Adipocyte (in vitro differentiated cells): ENCODE measurements at places on chromosomes 2 and 18.

- DNase-seq, result peak; percentile 45
Observed at GRCh38 chr2:54657664-54658083, 65.8 kb upstream of the EML6 start.

GRCh38 chr18:48968412-48969215 is 17.8 kb upstream of the SMAD7 start:
- no peak for DNase-seq

DNA sequence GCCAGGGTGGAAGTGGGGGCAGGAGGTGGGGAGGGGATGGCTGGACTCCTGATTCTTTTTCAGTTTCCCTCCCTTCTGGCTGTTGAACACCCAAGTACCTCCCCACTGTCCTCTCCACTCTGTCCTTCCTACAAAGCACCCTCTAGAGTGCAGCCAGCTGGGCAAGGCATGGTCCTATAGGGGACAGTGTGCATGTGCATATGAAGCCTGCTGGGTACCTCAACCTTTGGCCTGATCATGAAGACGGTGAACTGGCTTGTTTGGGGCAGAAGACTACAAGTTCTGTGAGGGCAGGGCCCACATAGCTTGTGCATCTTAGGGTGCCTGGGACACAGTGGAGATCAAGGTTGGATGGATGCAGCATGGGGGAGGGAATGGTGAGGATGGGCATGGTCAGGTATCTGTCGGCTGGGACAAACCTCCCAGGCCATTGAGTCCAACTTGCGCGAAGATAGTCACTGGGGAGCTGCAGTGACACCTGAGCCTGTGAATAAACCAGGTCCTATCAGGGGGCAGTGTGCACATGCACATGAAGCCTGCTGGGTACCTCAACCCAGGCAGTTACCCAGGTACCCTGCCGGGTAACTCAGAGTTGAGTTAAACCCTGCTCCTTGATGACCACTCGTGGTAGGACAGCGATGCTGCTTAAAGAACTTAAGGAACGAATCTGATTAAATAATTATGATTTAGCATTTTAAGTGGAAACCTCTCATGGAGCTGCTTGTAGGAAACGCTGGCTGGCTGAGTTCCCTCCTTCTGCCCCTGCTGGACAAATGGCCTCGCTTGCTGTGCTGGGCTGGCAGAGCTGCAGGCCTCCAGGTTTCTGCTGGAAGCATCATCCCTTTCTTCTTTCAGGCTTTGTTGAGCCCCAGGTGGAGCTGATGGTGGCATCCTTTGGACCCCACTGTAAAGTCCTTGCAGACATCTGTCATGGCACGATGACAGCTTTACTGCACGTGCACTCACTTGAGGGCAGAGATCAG is 84.0 kb downstream of the POLR1A start:
- DNase-seq, result no peak

GRCh38 chr2:227642656-227643055 is 23.9 kb upstream of the SCYGR5 start:
- DNase-seq, result no peak

DNA sequence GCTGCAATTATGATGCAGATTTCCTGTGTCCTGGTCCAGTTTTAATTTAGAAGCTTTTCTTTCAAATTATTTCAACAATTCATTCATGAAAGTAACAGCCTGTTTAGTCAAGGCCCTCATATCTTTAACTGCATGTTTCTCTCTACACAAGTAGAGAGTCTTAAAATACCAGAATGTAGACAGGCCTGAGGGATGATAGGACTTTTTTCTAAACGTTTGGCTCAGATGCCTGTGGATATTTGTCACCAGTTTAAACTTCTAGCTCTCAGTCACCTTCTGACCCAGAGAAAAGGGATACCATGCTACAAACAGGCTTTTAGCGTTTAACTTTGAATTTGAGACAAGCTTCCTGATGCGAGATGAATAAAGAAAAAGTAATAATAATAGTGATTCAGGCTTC is 15.7 kb downstream of the COL5A2 start:
- DNase-seq, result peak; percentile 81

DNA sequence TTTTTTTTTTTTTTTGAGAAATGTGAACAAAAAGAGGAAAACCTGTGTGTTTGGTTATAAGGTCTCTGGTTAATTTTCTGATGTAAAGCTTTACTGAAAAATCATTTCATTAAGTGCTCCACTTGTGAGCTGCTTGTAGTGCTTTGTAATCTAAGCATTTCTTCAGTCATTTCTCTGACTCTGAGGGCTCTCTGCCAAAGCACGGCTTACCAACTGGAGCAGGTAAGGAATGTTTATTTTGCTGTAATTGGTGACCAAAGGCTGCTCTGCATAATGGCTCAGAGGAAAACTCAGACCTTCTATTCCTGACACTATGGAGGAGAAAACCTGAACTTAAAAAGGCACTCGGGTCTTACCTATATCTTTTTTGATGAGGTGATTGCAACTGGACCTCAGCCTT is 848.8 kb downstream of the MBD2 start:
- no peak for DNase-seq

DNA sequence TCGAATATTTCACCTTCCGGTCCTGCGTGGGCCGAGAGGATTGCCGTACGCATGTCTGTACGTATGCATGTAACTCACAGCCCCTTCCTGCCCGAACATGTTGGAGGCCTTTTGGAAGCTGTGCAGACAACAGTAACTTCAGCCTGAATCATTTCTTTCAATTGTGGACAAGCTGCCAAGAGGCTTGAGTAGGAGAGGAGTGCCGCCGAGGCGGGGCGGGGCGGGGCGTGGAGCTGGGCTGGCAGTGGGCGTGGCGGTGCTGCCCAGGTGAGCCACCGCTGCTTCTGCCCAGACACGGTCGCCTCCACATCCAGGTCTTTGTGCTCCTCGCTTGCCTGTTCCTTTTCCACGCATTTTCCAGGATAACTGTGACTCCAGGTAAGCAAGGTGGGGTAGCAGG is at the start of gene SERPINB5:
TSS of gene SERPINB5 (plus strand) at position 291 of the 400 bp plus-strand sequence. CDS start 7,471 bp downstream, outside the sequence.
- DNase-seq, result no peak

- DNase-seq, result no peak
Observed at GRCh38 chr2:64474121-64474571, 20.2 kb downstream of the LGALSL start.

- no peak for DNase-seq
Observed at GRCh38 chr18:25795213-25795612, 295.2 kb downstream of the SS18 start.

DNA sequence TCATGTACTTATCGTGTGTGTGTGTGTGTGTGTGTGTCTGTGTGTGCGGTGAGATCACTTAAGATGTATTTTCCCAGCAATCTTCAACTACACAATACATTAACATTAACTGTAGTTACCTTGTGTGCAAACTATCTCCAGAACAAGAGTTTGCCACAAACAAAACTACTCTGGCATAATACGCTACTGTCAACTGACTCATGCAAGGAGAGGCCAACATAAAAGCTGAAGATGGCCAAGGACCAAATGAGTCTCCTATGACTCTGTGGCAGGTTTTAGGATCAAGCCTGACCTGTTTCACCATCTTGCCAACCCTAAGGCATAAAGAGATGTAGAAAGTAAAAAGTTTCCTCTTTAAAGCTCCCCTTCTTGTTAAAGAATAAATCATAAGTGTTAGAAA is 20.1 kb downstream of the CYB5A start:
- DNase-seq, result no peak

GRCh38 chr2:9990736-9991135 is 39.2 kb downstream of the GRHL1 start:
- DNase-seq, result no peak

DNA sequence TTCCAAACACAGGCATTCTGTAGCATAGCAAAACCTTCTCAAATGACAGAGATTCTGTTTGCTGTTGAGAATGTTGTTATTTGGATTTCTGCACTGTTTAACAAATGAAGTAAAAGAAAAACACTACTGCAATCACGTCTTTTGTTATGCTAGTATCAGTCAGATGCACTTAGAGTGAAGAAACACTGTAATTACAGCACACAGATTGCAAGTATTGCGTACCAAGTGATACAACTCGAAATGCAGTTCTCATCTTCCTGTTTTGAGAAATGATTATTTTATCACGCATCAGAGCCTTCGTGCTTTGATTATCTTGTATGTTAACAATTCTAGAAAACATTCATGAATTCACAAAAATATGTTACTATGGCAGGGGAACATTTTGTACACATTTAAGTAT is 41.8 kb upstream of the KLF11 start:
- DNase-seq, result no peak

- no peak for DNase-seq
Observed at GRCh38 chr2:20165677-20166509, 59.0 kb downstream of the SDC1 start.

DNA sequence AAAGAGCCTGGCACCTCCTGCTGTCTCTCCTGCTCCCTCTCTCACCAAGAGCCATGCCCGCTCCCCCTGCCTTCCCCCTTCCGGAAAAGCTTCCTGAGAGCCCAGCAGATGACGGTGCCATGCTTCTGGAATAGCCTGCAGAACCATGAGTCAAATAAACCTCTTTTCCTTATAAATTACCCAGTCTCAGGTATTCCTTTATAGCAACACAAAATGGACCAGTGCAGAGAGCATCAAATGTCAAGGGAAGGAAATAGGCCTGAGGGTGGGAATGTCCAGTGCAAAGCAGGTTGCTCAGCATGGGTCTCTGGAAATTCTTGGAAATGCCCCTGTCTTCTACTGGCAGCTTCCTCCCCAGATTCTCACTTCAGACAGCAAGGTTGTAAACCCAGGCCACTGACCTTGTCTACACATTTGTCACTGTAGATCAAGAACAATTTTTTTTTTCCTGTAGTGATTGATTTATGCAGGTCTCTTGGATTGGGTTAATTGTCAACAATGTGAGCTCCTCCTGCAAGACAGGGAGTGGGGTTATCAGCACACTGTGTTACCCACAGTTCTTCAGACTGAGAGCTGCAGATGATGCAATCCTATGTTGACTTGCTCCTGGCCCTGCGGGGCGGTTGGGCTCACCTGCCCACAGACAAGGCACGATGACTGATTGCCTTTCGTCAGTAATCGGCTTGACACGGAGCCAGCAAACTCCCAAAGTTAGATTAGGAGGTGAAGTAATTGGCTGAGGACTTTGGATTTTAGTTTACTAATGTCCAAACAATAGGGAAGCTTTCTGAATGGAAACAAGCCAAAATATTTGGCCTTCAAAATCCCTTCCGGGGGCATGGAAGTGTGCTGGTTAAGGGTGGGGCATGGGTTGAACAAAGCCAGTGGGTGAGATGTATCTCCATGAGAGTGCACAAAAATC is 5.4 kb upstream of the BOD1L2 start:
- DNase-seq, result no peak

GRCh38 chr2:18403921-18404522 is 156.4 kb downstream of the RDH14 start:
- peak; percentile 44 for DNase-seq

- no peak for DNase-seq
Observed at GRCh38 chr2:138121666-138122661, 157.7 kb downstream of the HNMT start.

GRCh38 chr2:77602771-77603170 is 80.6 kb upstream of the LRRTM4 start:
- DNase-seq, result no peak

GRCh38 chr2:159010340-159010739 is 41.9 kb downstream of the TANC1 start:
- peak; percentile 77 for DNase-seq

DNA sequence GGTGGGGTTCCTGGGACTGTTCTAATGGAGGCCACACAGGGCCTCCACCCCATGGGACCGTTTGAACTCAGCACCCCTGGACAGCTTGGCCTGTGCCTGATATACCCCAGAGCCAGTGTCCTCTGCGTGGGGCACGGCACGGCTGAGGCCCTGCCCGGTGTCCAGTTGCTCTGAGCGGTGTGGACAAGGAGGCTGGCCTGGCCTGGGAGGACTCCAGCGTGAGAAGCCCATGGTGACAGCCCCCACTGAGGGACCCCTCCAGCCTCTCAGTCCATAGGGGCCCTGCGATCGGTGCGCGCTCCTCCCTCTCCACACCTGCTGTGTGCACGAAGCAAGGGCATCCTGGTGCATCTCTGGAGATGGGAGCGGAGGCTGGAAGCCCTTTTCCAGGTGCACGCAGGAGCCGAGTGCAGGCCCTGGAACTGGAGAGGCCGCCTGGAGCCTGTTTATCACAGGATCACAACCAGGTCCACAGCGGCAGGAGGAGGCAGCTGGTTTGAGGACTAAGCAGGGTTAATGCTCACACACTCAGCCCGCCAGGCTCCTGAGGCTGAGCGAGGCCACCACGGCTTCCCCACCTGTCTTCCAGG is 120.2 kb downstream of the PTGR3 start:
- DNase-seq, result no peak

DNA sequence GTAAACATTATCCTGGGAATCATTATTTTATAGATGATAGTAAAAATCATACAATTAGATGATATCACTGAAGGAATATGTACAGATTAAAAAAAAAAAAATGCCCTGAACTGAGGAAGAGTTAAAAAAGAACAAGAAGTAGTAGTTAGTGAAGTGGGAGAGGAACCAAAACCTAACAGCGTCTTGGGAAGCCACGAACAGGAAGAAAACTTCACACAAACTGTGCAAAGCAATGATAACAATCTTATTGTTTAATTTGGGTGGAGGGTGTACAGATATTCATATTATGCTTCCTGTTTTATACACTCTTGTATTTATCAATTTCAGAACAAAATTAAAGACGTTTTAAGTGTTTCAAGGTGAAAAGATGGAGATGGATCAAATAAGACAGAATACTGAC is 3.5 kb downstream of the HEATR5B start:
- no peak for DNase-seq

DNA sequence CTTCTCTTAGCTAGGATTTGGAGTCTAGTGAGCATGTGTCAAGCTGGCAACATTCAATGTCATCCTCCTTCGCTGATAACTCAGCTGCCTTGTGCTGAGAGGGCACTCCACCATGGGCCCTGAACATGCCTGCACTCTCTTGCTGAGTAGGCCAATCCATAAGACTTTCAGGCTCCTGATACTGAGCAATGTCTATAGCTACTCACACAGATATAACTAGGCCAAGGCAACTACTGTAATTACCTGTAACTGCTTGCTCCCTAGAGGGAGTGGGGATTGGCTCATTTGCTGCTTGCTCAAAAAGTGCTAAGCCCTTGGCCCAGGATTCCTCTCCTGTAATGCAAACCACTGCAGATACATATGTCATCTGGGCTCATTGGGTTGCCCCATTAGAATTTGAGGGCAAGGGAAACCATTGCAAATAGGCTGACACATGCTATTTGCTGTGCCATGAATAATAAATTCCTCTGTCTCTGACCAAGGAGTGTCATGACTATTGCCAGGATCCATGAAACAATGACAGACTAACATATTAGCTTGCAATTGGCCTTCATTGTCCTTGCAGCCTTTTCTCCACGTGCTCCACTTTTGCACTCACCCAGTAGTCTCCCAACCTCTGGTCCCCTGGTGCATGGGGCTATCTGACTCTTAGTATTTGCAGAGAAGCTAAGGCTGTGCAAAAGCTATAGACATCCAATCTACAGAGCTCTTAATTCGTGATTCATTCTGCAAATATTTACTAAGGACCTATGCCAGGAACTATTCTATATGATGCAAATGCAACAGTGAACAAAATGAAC is 36.9 kb upstream of the BMPR2 start:
- DNase-seq, result peak; percentile 34

- no peak for DNase-seq
Observed at GRCh38 chr2:96117701-96118588, 1.6 kb upstream of the ADRA2B start.

GRCh38 chr2:180360283-180360618 is 353.2 kb upstream of the CWC22 start:
- DNase-seq, result no peak

GRCh38 chr2:235055891-235056516 is 104.2 kb downstream of the SH3BP4 start:
- peak; percentile 34 for DNase-seq

GRCh38 chr2:56102098-56102497 is 81.7 kb upstream of the CCDC85A start:
- DNase-seq, result no peak

- DNase-seq, result no peak
Observed at GRCh38 chr2:177123048-177123447, 89.5 kb upstream of the HNRNPA3 start.
